Hematopoietic multipotent progenitor cell treated with erythropoietin and hydrocortisone succinate and interleukin-3 and kit ligand, for 15 days (in vitro differentiated cells): ENCODE measurements at places on chromosomes 6 and 20.

DNA sequence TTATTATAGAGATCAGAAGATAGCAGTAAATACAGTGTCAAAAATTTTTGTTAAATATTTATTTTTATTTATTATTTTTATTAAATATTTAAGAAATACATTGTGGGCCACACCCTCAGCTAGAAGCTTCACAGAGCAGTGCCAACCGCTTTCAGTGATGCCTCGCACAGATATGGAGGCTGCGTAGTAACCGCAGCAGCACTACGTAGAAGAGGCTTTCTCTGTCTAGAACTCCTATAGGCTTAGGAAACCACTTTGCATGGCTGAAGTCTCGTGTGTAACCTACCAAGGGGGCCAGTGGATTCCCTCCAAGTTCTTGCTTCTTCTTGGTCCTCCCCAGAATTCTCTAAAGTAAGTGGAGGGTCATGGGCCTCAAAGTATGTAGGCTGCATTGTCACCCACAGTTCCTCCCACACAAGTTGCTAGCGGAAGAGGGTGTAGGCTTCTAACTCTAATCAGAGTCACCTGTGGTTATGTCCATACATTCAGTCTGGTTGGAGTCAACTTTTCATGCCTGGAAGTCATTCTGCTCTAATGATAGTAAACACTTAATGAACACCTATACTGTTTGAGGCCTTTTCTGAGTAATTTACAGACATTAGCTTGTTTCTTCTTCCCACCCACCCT lies 285.6 kb downstream of the CDKAL1 start:
- no peak for DNase-seq

- no peak for DNase-seq
These were observed 31.2 kb downstream of the PARD6B start for GRCh38 chr20:50762435-50763220.

DNA sequence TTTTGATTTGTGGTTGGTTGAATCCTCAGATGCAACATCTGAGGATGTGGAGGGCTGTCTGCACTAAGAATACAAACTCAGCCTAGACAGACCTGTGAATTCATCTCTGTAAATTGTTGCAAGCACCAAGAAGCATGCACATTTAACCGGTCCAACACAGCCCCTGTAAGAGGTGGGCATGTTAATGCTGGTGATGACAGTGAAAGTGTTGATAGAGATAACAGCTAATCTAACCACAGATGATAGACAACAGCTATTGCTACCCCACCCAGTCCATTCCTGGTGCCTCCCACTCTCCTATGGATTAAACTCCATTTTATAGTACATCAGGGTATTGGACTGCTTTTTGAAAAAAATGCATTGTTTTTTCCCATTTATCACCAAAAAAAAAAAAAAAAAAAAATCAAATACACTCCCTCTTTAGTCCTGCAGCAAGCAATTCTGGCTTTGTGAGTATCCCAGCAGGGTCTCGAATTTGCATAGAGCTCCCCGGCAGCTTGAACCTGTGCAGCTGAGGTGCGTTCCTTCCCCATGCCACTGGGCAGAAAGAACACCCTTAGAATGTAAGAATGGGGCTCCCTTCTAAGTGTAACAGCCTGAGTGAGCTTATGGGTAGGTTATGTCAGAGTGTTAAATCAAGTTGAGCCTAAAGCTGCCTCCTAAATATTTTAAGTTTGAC lies 270.9 kb upstream of the JARID2 start:
- DNase-seq, result no peak

DNA sequence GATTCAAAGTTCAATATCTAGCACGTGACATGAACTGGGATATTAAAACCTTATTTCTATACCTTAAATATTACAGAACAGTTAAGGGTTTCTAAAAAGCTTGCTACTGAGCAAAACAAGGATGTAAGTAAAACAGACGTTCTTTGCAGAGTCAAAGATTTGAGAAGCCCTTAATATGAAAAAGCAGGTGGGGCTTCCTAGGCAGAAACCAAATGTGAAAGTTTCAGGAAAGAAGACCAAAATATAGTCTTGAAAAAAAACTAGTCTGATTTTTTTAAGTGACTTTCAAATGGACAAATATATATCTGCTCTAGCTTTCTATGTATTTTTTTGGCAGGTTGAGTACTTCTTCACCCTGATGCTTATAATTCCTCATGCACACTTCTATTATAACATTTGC lies 63.2 kb downstream of the TNFRSF21 start:
- DNase-seq, result no peak

DNA sequence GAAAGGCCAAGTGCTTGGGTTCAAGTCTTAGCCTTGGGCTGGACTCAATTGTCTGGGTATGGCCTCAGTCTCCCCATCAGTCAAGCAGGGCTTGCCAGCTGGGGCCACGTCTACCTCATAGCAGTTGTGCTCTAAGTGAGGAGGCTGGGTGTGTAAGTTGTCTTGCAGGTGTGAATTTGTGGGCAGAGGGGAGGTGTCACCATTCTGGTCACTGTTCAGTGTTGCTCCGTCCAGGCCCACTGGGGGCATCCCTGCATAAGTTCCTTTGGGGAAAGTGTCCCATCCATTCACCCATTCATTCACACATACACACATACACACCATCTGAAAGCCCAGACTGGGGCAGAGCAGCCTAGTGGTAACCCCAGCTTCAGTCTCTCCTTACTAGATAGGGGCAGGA lies 36.3 kb downstream of the TFEB start:
- no peak for DNase-seq

- no peak for DNase-seq
These were observed 137.8 kb downstream of the EDN3 start for GRCh38 chr20:59438201-59438600.

DNA sequence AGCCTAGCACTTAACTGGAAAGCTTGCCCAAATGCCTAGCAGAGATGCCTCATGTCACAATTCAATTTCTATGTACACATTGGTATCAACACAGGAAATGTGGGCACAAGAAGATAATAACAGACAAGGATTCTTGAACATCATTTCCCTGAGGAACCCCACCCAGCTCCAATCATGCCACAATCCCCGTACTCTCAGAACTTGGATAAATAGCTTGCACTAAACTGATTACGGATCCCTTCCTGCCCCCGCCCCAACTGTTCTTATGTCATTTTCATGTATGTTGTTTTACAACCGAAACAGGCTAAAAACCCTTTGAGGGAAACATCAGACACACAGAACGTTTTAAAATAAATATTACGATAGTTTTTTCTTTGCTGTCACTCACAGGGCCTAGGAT lies 87.1 kb downstream of the BACH2 start:
- no peak for DNase-seq

DNA sequence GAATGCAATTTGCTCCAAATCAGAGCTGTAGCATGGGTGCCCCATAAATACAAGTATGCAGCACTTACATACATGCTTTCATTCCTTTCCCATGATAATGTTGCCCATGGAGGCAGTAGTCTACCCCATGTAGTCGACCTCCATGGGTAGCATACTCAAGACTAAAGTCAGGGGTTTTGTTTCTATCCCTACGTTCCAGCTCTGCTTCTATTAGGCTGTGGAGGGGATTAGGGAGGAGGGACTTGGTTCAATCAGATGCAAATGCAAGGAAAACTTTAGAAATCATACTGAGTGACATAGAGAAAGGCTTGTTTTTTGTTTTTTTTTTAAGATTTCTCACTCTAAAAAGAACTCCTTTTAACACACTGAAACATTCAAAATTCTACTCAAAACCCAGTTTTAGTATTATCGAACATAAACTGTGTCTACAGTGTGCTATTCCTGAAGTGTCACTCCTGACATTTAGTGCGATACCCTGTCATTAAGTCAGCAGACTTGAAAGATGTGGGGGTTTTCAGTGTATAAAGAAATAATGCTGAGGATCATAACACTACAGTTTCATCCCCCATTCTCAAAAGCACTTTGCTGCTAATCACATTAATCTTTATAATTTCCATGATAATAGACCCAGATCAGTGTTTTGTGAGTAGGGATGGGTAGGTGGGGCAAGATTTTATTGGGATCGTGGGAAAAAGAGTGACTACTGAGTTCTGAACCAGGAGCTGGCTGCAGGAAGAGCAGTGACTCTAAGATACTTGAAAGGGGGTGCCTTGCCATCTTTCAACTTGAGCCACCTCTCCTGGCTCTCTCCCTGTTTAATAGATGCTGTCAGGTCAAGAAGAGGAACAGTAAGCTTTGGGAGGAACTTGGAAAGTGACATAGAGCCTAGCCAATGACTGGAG lies 40.4 kb upstream of the SCML4 start:
- DNase-seq, result no peak

- no peak for DNase-seq
These were observed at the start of gene VNN1 for GRCh38 chr6:132713352-132714134. VNN1 (minus strand) TSS chr6:132714055; CDS start chr6:132714035, 20 bp downstream.

DNA sequence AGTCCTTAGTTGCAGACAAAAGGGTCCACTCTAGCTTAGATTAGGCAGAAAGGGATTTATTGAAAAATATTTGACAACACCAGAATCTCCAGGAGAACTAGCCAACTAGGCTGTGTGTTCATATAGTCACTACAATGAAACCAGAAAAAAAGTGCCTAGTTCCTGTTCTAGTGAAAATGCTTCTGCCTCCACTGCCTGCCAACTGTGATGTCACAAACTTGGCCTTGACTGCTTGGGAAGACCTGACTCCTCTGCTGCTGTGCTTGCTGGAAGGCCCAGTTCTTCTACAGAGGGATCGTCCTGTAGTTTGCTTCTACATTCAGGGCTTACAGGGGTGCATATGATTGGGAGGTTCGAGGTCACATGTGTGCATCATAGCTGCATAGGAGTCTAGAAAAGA lies 40.3 kb upstream of the XRN2 start:
- DNase-seq, result no peak

DNA sequence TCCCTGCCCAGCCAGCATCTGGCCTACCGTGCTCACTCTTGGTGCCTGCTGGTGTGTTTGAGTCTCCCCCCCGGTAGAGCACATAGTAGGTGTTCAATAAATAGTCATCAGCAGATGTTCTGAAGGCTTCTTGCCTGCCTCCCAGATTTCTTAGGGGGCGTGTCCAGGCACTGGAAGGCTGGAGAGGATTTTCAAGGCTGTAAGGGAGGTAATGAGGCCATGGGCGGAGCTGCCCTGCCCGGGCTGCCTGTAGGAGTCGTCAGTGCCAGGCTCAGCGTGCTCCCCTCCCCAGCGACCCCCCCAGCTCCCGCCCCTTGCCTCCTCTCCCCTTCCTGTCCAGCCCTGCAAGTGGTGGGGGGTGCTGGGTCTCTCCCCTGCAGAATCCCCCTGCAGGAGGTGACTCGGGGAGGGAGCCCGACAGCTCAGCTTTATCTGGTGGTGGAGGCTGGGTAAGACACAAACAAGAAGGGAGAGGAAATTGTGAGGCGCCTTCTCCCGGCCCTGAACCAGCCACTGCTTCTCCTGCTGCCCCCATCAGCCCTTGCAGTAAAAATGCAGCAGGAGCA lies 55.9 kb downstream of the BCAS4 start:
- DNase-seq, result no peak

- no peak for DNase-seq
These were observed 6.6 kb upstream of the FBXO9 start for GRCh38 chr6:53058388-53059195.

GRCh38 chr6:52843605-52844004 lies 3.0 kb upstream of the GSTA5 start:
- DNase-seq, result no peak

- DNase-seq, result no peak
These were observed 56.9 kb upstream of the PRND start for GRCh38 chr20:4664691-4665360.

DNA sequence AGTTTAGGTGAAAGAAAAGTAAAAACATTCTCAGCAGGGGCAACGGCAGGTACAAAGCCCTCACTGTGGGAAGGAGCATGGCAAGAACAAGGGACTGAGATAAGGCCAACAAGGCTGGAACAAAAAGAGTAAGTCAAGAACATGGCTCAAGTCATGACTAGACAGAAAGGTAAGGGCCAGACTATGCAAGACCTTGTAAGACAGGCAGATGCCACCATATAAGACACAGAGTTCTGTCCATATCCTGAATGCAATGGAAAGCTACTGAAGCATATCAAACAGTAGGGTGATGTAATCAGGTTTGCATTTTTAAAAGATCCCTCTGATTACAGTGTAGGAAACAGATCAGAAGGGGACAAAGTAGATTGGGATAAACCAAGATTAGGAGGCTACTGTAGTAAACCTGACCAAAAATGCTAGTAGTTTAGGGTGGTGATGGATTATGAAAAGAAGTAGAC lies 5.5 kb downstream of the REV3L start:
- no peak for DNase-seq

- no peak for DNase-seq
These were observed 60.7 kb downstream of the DLGAP4 start for GRCh38 chr20:36366623-36367369.

DNA sequence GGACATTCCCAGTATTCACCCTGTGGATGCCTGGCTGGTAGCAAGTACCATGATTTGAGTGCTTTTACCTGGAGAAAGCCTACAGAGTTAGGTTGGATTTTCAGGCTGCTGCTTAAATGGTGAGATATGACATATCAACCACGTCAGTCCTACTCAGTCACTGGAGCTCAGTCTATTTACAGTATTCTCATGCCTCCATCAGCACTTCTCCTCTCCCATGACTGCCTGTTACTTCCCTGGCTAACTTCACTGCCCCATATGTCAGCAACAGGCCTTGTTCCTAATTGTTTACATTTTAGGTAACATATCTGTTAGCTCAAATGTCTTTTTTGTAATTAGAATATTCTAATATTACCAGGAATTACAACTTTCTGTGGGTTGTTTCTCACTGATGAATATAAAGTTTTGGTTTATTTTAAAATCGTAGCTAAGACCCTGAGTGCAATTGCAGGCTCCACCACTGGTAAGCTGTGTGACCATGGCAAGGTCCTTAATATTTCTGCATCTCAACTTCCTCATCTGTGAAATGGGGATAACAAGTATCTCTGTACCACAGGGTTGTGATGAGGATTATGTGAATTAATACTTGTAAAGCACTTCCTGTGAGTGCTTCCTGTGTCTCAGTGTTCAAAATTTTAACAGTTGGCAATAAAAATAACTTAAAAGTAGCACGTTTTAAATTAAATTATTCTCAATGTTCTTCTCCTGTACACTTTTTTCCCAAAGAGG lies 54.3 kb downstream of the RNF144B start:
- DNase-seq, result no peak

GRCh38 chr6:50637267-50637666 lies 76.1 kb upstream of the TFAP2D start:
- no peak for DNase-seq

- DNase-seq, result no peak
These were observed 4.3 kb downstream of the MTCL3 start for GRCh38 chr6:127514773-127515227.

- DNase-seq, result no peak
These were observed 352.5 kb upstream of the PRND start for GRCh38 chr20:4369119-4369797.

DNA sequence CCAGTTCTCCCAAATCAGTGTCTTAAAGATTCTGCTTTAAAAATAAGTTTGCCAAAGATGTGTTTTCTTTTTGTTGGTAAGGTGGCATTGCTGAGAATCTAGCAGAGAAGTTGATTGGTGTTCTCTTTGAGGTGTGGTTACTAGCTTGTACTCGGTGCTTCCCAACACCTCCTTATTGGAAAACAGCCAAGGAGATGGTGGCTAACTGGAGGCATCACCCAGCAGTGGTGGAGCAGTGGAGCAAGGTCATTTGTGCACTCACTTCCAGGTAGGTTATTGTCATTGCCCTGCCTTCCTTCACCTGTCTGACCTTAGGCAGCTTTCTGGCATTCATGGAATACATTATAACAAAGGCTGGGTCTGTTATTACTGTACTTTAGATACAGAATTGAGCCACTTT lies 26.7 kb downstream of the RALGAPB start:
- DNase-seq, result no peak

GRCh38 chr6:32291543-32291942 lies 67.7 kb upstream of the NOTCH4 start:
- DNase-seq, result no peak
